AG09309 (cell line): ENCODE measurements at places on chromosomes 4 and X.

- DNase-seq: no peak
Observed at GRCh38 chrX:133323431-133323830, 91.9 kb downstream of the GPC4 start.

DNA sequence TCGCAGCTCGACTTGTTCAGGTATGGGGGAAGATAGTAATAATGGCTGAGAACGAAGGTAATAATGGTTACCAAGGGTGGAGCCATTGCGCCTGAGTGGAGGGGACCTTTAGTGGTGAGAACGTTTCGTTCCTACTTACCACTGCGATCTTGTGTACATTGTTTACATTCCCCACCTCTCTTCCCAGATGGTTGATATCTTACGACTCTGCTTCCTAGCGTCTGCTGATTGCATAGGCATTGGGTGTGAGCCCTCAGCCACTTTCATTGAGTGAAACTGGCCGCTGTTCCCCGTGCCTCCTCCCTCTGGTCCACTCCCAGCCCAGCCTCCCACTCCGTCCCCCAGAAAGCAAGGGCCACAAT lies 850 bp downstream of the IGBP1 start:
- no peak for DNase-seq

GRCh38 chr4:19134685-19135084 lies 1113.1 kb upstream of the LCORL start:
- DNase-seq: no peak

DNA sequence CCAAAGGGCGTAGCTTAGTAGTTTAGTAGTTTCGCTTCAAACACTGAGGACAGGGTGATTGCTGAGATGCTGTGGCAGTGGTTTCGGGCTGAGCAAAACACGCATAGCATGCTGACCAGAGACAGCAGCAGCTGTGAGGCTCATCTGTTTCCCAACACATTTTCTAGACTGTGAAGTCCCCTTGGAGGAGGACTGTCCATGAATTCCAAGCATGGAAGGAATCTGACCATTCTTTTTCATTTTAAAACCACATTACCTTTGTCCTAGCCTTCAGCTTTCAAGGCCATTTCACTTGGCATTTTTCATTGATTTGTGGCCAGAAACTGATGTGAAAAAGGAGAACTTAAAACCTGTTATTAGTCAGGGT lies 240.9 kb downstream of the PALLD start:
- DNase-seq: peak; percentile 25

DNA sequence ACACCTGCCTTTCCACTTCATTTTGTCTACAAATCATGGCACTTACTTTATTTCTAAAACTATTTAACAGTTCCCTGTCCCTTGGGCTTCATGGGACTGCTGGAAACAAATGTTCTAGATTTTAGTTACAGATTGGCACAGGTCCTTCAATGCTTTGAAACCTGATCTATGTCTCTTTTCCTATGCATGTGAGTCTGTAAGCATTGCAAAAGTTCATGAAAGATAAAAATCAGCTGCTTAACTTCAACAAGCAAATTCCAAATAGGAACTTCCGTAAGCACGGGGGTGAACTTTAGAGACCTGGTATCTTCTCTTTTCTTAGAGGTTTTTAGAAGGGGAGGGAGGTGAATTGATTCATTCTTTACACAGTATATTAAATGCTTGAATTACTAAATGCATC lies 9.5 kb downstream of the LGI2 start:
- no peak for DNase-seq

DNA sequence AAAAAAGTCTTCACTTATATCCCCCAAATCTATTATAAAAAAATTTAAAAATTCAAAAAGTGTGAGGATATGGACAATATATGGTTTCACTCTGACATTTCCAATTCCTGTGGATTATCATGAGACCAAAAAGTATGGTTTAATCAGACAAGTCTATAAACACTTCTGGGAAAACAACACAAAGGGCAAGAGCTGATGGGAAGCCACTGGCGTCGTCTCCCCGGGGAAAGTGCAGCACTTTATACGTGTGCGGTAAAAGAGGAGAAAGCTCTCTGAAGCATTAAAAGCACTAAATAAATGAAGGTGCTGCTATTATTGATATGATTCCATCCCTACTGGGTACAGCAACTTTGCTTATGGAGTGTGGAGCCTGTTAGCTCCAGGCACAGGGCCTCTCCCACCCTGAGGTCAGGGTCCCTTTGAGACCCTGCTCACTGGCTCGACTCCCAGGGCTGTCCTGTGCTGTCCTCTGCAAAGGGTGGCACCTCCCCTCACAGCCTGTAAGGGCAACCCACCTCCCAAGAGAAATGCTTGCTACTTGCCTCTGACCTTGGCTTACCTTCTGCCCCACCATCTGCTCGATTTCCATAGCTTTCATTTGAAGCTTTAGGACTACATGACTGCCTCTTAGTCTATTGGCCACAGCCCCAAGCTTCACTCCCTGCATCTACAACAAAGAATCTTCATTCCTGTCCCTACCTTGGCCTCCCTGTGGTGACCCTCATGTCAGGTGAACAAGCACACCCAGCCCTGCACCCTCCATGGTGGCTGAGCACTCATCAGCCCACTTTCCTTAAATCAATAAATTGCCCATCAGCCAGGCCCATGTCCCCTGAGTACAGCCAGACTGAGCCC lies 248.6 kb downstream of the HNRNPD start:
- no peak for DNase-seq

- no peak for DNase-seq
Observed at GRCh38 chrX:104318330-104319009, 63.7 kb upstream of the ESX1 start.

GRCh38 chr4:149555146-149555545 lies 260.5 kb downstream of the IQCM start:
- no peak for DNase-seq

DNA sequence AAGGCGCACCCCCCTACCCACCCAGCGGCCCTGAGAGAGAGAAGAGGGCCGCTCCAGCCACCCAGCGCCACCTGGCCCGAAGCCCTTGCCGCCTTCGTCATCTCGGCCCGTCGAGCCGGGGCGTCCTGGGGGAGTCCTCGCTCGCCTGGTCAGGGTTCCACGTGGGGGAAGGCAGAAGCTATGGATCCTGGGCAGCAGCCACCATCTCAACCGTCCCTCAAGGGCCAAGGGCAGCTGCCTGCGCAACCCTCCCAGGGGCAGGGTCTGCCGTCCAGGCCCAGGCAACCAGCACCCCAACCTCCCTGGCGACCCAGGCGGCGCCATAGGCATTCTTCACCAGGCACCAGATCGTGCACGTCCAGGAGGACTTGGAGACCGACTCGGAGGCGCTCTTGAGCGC lies 51.5 kb upstream of the IL13RA2 start:
- no peak for DNase-seq

DNA sequence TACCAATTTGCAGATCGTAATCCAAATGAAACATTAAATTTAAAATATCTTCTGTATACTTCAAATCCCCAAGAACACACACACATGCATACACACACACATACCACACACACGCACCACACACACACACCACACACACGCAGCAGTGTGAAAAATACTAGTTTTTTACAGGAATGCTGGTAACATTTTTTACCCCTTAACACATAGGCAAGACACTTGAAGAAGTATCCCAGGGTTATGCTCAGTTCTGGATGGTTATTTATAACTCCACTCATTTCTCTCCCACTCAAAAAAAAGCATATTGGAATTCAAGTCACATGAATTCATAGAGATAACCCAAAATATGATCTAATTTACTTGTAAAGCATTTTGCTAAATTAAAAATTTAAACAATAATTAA lies 325.5 kb upstream of the SLC7A11 start:
- DNase-seq: no peak

GRCh38 chr4:64014647-64015046 lies 394.6 kb downstream of the TECRL start:
- no peak for DNase-seq

DNA sequence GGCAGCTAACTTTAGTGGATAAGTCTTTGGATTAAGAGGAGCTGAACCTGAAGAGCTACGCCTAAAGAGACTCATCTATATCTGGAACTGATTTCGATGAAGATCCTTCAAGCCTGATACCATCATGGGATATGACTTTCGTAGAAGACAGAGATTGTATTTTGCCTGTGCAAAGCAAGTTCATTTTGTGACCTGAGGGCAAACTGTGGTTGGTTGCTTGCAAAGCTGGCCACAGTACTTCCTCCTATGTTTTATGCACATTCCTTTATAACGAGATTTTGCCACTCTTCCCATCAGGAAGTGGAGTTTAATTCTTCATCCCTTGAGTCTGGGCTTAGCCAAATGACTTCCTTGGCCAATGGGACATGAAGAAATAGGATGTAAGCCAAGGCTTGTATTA lies 519.3 kb upstream of the NR3C2 start:
- DNase-seq: no peak

GRCh38 chr4:53956454-53956853 lies 108.0 kb downstream of the CHIC2 start:
- no peak for DNase-seq
